ENCODE measurements at places on chromosomes 7 and 10.

DNA sequence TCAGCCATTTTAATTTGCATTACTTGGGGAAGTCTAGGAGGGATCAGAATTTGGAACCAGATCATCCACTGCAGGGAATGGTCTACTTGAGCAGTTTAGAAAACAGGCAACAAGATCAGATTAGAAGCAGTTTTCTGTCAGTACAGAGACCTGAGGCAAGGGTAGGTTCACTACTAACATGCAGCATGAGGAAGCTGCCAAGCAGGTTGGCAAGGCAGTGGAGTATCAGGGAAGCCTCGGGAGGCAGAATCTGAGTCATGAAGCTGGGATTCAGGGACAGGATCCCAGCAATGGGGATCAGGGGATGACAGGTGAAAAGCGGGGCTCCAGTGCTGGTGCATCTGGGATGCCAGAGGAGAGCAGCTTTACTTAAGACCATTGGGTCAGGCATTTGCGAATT is 28.1 kb downstream of the ENO4 start:
- no peak for DNase-seq

DNA sequence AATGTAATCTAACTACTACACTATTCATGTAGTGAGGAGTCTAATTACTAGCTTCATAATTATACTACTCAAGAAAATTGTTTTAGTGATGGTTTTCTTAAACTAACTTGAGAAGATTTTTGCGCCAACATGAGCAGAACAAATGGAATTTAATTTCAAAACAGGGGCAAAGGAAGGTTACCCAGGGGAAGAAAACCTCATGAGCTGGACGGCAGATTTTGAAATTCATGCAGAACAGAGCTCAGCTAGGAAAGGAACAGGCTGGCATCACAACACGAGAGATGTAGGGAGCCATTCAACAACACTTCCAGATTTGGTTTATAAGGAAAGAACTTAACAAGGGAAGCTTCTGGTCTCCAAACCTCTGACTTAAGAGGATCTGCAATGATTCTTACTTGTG is 235.3 kb upstream of the PRKCQ start:
- DNase-seq: no peak

DNA sequence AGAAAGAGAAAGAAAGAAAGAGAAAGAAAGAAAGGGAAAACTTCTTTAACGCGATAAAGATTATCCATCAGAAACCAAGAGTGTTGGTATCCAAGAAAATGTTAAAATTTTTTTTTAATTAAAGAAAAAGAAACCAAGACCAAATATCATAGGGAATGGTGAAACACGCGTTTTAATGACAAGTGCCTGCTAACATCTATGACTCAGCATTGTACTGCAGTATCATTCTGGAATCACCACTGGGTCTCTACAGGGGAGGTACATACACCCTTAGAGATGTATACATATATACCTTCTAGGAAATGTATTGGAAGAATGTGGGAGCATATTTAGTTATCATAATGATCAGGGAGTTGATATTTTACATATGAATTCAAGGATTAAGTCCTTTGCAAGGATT is 32.1 kb upstream of the PIK3AP1 start:
- no peak for DNase-seq

DNA sequence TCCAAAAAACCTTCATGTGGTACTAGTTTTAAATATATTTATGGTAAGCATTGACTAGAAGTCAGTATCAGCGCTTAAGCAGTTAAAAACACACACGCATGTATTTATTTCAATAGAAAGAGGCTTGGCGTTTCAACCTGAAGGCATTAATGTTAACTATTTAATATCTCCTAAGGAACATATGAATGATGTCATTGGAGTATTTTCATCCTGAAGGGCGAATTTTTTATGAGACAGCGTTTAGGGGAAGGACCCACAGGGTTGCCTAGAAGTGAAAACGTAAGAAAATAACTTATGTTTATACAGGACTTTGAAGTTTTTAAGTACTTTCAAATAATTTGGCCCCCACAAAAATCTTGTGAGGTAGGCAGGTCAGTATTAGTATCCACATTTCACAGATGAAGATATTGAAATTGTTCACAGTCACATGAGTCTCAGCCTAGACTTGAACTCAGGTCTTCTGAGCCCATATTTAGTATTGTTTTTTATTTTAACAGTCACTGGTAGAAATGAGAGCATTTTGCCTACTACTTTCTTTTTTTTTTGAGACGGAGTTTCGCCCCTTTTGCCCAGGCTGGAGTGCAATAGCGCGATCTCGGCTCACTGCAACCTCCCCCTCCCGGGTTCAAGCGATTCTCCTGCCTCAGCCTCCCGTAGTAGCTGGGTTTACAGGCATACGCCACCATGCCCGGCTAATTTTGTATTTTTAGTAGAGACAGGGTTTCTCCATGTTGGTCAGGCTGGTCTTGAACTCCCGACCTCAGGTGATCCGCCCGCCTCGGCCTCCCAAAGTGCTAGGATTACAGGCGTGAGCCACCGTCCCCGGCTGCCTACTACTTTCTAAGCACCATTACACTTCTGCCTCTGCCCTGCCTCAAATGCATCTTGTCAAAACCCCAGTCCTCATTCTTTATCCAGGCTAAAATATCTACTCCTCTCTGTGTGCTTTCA is 1.8 kb downstream of the SLK start:
- DNase-seq: no peak

DNA sequence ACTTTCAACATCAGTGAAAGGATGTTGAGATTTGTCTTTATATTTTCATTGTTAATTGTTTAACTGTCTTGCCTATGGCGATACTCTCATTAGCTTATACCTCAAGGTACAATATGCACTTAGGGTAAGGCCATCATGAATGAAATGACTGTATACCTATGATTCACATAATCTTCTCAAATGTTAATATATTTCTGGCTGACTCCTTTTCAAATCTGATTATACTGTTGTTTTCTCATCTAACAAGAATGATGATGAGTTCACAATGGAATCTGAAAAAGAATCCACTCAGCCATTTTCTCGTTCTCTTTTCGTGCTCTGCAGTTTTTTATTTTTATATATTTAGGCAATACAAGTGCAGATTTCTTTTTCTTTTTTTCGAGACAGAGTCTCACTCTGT is 159.1 kb downstream of the ARHGAP12 start:
- DNase-seq: no peak

DNA sequence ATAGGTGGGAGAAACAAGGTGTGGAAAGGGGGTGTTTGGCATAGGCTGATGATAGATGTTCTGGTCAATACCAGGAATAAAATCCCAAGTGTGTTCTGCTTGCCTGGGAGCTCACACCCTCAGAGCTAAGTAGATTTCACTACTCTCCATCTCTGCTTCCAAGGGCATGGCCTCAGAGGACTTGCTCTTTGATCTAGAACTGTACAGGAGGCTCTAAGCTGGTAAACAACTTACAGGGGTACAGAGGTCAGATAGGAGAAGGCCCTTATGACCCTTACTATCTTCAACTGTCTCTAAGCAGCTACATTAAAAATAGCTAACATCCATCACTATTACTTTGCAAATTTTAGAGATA is 221.5 kb upstream of the KLF14 start:
- no peak for DNase-seq

- DNase-seq: no peak
These were observed 137.0 kb upstream of the RET start for GRCh38 chr10:42939685-42940366.

DNA sequence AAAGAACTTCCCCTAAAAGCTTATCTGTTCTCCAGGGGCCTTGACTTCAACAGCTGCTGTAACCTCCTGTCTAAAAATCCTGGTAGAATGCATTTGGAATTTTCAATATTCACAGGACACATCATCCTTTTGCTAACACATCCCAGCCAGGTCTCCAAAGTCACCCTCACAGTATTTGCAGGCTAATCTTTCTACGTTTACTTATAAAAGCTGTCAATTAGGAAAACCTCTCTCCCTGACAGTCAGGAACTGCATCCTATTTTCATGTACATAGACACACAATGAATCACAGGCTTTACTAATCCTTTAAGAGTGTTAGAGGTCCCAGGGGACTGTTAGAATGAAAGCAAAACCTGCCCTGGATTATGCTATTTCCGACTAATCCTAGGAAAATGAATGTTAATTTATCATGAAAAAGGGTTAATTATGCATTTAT is 102.2 kb downstream of the GFRA1 start:
- no peak for DNase-seq

- DNase-seq: no peak
These were observed 6.3 kb upstream of the MYO1G start for GRCh38 chr7:44985033-44985695.

DNA sequence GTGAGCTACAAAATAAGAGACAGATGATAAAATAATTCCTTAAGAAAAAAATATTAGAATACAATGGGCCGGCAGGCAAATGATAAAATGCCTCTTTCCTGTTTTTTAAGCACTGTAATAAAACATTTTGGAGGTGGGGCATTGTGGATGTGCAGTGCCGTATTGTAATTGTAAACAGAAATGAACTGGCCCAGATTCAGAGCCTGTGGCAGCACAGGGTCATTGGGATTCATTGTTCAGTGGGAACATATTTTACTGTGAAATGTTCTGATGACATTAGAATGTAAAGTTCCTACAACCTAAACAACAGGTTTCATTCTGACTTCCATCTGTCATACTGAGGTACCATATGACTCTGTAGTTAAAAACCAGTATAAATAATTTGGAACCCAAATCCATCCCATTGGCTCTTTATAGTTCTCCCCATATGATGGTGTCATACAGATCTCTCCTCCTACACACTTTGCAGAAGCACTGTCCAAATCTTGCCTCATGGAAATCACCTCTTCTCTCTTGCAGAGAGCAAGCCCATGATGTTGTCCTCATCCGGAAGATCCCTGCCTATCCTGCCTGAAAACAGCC is 264.6 kb downstream of the WDR37 start:
- DNase-seq: no peak

DNA sequence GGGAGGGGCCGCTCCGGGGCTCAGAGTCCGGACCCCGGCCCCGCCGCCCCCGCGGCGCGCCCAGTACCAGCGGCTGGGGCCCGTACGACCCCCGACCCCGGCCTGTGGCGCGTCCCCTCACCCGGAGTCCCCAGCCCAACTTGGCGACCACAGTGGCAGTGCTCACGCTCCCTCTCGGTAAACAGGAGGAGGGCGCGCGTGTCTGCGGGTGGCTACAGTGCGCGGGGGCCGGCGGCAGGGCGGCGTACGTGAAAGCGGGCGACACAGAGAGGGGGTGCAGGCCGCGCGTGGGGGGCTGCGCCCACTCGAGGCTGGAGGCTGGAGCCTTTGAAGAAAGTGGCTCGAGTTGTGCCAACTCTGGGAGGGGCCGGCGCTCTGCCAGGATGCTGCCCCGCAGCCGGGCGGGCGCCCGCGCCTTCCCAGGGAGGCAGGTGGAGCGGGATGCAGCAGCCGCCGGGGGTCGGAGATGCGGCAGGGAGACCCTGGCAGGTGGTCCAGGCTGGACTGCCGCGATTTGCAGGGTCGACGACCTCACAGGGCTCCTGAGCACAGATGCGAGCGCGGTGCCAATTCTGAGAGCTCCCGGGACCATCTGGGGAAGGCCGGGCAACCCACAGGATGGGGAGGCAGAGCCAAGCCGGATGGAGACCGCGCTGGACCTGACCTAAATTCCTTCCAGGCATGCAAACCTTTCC is 655 bp downstream of the PTPRE start:
- no peak for DNase-seq

GRCh38 chr10:110932505-110933180 is 13.2 kb downstream of the SHOC2 start:
- DNase-seq: no peak

DNA sequence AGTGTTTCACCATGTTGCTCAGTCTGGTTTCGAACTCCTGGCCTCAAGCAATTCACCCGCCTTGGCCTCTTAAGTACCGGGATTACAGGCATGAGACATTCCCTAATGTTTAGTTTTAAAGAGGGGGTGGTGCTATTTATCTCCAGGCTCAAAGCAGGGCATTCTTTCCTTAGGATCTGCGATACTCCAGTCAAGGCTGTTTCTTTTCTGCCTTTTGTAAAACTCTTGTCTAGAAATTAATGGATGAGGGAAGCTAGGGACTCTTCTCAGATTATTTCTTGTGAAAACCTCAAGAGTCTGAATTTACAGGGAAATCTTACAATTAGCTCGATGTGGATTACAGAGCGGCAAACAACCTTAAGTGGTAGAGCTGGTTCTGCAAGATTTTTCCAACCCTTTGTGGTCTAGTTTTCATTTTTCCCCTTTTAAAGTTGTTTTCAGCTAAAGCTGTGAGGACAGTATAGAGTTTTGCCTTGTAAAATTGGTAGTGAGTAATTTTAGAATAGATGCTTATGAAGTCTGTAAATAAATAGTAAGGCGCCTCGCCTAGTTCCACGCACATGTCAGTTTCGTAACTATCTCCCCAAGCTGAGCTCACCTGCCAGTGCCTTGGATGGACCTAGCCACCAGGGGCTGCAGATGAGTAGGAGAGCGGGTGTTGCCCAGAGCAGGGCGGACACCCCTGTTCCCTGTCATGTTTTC is 53.1 kb downstream of the CUX1 start:
- no peak for DNase-seq

- no peak for DNase-seq
These were observed 5.8 kb downstream of the LIPJ start for GRCh38 chr10:88592381-88592780.

DNA sequence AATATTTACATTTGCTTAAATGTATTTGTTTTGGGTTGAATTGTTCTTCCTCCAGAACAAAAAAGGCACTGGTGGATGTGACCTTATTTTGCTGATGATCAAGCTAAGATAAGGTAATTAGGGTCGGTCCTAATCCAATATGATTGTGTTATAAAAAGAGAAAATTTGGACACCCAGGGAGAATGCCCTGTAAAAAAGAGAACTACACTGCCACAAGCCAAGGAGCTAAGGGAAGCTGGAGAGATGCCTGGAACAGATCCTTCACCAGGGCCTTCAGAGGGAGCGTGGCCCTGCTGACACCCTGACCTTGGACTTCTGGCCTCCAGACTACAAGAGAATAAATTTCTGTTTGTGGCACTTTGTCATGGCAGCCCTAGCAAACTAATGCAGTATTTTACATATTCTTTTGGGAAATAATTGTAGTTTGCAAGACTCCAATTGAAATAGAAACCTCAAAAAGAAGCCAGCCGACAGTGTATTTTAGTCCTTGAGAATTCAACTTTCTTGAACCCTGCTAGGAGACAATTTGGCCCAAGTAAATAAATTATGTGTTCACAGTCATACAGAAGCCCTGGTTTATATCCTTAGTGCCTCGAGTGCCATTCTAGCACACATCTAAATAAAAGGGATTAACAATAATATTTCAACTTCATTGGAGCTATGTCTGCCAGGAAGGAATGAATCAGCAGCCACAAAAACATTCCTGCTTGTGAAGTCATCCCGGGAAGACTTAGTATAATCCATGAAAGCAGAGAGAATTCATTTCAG is 164.6 kb downstream of the PKD1L1 start:
- no peak for DNase-seq

GRCh38 chr10:44938956-44939355 is 20.6 kb upstream of the RASSF4 start:
- DNase-seq: no peak
